ENCODE measurements at places on chromosomes 5 and 9.

- DNase-seq = no peak
Measured at GRCh38 chr5:176995896-176996767, 10.4 kb downstream of the UIMC1 start.

- no peak for DNase-seq
Measured at GRCh38 chr5:150446088-150446487, 3.5 kb downstream of the RPS14 start.

DNA sequence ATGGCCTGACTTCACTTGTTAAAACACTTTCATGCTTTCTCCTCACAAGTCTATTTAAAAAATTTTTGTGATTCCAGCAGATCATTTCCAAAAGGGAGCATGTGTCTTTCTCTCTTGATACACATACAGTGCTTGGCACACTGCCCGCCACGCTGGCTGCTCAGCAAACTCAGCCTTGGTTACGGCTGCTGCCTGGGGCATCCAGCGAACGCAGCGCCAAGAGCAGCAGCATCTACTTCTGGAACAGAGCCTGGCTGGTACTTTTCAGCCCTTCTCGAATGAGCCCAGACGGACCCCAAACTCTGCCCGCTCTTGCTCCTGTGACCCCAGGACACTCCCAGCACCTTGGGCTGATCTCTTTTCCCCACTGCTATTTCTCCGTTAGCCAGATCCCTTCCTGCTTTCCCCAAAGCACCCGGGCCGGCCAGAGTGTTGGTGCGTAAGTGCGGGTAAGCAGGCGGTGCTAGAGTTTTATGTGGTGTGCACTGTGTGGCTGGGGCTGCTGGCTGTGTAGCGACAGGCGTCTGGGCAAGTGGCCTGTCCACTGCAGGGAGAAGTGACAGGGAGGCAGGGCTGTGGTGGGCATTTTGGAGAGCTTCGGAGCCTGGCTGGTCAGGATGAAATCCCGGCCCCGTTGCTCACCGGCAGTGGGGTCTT lies 73.2 kb downstream of the SH3PXD2B start:
- DNase-seq = no peak

DNA sequence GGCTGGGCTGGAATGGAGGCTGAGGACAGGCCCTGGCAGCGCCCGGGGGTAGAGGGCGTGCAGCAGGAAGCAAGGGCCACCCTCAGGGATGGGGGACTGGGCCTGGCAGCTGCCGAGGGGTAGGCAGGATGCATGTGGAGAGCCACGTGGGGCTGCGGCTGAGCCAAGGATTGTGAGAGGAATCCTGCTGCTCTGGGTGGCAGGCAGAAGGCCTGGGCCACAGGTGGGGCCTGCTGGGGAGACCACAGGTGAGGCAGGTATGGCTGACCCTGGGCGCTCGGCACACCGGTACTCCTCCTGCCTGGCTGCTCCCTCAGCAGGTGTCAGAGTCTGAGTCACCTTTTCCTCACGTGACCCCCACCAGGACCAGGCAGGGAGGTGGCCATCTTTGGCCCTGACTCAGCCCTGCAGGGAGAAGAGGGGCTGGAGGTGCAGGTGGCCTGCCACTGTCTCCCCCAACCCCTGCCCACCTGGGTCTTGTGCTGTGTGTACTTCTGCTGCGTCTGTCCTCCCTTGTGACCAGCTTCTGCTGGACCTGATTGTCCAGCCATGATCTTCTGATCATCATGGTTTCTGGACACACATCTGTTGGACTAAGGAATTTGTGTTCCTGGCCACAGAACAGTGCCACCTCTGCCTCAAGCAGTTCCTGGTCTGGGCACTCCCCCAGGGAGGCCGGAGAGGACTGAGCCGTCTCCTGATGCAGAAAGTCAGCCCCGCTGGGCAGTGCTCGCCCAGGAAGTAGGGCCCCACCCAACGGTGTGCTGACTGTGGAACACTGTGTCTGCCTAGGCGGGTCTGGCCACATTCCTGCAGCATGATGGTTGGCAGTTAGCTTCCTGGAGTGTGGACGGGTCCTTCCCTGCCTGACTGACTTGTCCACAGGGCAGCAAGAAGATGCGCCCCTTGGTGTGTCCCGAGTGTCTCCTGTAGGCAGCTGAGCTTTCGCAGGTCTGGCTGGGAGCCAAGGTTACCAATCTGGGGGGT lies 6.4 kb downstream of the ARRDC1 start:
- no peak for DNase-seq

DNA sequence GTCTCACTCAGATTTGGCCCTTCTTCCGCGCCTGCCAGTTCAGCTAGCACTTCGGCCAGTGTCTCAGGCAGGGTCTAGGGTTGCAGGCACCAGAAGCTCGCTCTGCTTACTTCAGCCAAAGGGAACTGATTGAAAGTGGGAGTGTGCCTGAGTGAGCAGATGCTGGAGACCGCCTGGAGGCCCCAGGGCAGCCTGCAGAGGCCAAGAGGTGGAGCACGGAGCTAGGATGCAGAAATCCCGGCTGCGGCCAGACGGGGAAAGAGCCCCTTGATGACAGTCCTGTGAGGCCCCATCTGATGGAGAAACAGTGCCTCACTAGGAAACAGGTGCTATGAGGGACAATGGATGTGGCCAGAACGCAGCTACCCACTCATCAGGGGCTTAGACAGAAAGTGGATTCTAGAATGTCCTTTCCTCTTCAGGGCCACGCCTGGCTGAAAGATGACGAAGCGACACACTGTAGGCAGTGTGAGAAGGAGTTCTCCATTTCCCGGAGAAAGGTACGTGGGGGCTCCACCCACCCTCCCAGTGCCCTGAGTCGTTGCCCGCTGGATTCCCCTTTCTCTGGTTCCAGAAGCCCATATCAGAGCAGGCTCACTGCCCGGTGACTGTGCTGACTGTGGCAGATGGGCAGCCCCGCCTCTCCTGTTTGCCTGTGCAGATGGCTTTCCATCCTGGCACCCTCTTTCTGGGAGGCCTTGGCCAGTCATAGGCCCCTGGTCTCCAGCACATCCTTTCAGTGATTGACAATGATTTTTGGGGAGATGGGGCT lies 16.1 kb downstream of the HNRNPH1 start:
- DNase-seq = no peak

- no peak for DNase-seq
Measured at GRCh38 chr5:35415309-35415708, 185.0 kb upstream of the PRLR start.

DNA sequence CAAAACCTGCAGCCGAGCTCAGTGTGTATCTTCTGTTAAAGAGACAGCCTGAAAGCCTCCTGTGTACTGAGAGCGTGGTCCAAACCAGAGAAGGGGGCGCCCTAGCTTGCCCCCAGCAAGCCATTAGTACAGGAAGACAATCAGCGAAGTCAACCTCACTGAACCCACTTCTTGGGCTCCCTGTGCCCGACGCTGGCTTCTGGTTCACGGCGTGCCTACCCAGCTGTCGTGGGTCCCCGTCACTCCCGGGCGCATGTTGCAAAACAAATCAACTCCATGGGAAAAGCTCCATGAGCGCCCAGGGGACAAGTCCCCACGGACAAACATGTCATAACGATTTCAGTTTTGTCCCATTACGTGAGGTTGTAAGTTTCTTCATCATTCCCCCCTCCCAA lies 326.9 kb downstream of the SH3GL2 start:
- DNase-seq = no peak

DNA sequence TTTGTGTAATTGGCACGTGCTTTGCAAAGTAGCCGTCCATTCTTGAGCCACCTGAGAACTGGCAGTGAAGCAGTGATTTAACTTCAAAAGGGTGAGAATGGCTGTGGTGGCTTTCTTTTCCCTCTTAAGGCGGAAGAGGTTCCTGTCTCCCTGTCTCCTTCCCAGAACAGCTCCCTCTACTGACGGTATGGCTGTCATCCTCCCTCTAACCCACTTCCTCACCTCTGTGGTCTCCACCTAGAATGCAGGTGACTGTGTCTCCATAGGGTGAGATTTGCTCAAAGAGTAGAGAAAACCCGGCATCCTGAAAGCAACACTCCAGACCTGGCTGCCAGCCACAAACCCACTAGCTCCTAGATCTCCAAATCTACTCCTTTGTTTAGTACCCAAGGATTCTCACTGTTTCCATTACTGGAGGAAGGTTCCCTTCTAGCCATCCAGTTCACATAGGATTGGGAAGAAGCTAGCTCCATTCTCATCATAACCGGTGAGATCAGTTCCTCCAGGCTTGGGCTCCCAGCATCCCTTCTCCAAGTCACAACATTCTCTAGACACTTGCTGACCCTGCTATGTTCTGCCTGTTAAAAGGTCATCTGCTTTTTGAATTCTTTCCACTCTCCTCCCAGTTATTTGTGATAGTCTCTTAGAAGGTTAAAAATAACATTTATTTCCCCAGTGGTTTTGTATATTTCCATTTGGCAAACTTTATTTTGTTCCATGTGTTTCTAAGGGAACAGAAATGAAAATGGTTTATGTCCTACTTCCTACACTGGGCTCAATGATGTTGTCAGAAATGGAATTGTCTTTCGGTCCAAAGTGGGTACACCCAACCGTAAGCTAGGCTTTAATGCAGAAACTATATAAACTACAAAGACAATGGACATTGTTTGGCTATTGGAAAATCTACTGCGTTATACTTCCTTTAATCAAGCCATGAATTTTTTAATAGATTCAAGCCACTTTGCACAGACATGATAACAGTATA lies 269.4 kb downstream of the CWC27 start:
- no peak for DNase-seq

GRCh38 chr9:131258186-131258585 lies 18.1 kb downstream of the FAM78A start:
- DNase-seq = no peak

GRCh38 chr5:64451551-64451950 lies 54.3 kb upstream of the RGS7BP start:
- DNase-seq = no peak

GRCh38 chr9:135440620-135441019 lies 39.0 kb upstream of the PPP1R26 start:
- DNase-seq = no peak

DNA sequence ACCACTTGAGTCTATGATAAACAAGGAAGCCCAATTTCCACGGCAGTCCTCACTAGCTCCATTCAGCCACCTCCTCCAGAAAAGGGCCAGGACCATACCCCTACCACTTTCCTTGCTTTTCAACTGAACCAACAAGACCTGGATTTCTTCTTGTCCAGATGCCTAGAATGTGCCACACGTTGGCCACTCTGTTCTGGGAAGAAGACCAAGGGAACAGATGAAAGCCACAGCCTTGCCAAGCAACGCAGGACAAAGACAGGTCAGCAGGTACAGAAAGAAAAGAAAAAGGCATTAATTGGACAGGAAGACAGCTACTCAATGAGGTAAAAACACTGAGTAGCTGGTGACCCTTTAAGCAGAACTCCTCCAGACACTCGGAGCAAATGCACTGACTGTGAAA lies 2.2 kb downstream of the CCNJL start:
- DNase-seq = no peak

DNA sequence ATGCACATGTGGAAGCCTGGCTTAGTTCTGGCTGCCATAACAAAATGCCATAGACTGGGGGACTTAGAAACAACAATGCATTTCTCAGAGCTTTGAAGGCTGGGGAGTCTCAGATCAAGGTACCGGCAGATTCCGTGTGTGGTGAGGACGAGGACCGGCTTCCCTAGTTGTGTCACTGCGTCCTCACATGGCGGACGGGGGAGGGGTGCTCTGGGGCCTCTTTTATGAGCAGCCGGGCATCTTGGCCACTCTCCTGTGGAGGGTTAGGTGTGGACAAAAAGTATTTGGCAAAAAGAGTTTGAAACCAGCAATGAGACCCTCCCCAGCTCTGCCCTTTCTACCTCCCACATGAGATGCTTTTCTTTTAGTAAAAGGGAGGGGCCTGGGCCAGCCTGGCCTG lies 118.5 kb upstream of the LPCAT1 start:
- DNase-seq = no peak

DNA sequence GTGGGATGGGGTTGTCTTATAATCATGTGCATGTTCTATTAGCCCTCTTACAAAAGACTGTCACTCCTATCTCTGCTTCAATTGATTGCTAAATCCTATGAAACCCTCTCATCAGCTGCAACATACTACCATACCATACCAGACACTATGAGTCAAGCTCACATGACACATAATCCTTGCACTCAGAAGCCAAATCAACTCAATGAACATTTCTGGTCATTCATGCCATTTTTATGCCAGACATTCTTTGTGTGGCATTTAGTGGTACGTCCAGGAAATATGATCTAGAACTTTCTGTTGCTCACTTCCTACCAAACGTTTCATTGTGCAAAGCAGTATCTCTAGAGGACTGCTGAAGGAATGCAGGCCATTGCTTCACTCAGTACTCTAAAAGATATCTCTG lies 159.2 kb upstream of the GNA14 start:
- DNase-seq = no peak

- DNase-seq = no peak
Measured at GRCh38 chr9:69386651-69387050, 61.6 kb downstream of the ENTREP1 start.

GRCh38 chr9:115413766-115414382 lies 295.9 kb upstream of the TNC start:
- DNase-seq = no peak

GRCh38 chr9:112038017-112038408 lies 137.1 kb downstream of the SUSD1 start:
- DNase-seq = no peak

- no peak for DNase-seq
Measured at GRCh38 chr5:125117566-125117965, 371.1 kb upstream of the ZNF608 start.

DNA sequence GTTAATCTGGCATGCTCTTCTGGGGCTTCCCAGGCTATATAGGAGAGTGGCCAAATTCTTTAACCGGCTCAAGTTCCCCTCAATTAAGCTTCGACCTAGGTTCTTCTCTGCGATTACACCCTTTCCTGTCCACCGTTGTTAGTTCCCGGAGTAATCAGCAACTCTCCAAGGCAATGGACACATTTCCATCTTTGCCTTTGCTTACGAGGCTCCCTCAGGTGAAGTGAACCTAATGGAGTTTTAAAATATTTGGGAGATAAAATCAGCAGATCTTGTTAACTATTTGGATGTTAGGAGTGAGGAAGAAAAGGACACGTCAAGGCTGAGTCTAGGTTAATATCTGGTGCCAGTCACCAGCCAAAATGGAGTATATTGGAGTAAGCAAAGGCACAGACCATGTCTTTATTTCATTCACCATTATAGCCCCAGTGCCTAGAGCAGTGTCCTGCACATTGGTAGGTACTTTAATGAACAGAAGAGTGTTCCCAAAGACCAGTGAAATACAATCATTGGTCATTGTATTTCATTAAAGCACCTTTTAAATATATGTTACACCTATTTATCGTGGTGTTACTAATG lies 515 bp downstream of the UTP15 start:
- no peak for DNase-seq

All from stimulated activated CD8-positive, alpha-beta memory T cell treated with anti-CD3 and anti-CD28 coated beads, Interleukin-4, amount 100 ng/mL, for 4 hours (primary cell).